ENCODE measurements at places on chromosomes 2 and 18.

DNA sequence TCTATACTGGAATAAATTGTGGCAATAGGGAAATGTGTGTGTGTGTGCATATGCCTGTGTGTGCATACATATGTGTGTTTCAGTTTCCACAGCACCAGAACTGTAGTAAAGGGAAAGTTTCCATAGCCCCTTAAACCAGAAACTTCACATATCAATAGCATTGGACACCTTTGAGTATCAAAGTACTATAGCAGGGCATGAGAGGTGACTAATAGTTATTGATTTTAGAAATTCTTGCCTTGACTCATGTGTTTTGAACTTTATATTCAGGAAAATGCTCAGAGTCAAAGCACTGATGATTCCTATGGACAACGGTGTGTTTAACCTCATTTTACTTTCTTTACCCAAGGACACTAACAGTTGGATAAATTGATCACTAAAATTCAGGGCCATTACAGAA is 50.0 kb downstream of the SLC9A2 start:
- DNase-seq, result no peak

- no peak for DNase-seq
These were observed 50.0 kb downstream of the PSD4 start for GRCh38 chr2:113223813-113224212.

GRCh38 chr2:98293030-98293429 is 53.2 kb upstream of the CNGA3 start:
- no peak for DNase-seq

DNA sequence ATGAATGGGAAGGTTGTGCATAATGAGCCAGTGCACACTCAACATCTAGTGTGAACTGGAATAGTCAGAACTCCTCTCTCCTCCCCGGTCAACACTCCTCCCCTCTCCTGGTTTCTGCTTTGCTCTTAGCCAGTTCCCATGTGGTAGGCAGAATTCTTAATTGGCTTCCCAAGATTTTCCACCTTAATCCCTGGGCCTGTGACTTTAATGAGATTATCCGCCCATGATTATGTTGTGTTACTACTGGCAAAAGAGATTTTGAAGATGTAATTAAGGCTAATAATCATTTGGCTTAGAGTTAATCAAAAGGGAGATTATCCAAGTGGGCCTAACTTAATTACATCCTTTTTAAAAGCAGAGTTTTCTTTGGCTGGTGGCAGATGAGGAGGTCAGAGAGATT is 34.2 kb upstream of the REV1 start:
- no peak for DNase-seq

GRCh38 chr18:23232331-23232730 is 97.0 kb downstream of the CABLES1 start:
- DNase-seq, result no peak

- DNase-seq, result no peak
These were observed 16.6 kb upstream of the E2F6 start for GRCh38 chr2:11482473-11483035.

DNA sequence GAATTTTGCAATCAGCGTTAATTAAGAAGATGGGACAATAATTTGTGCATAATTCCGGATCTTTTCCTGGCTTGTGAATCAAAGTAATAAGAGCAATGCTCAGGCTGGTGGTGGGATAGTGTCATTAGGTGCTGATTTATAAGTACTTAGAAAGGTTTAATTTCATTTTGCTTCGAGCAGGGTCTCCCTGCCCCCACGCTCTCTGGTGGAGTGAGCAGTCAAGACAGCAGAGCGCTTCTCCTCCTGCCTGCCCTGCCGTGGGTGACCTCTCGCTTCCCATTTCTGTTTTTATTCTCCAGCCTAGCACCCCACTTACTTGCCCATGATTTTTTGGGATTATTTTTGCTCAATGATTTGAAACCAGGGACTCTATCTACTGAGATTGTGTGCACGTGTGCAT is 7.1 kb downstream of the ASB18 start:
- DNase-seq, result no peak

DNA sequence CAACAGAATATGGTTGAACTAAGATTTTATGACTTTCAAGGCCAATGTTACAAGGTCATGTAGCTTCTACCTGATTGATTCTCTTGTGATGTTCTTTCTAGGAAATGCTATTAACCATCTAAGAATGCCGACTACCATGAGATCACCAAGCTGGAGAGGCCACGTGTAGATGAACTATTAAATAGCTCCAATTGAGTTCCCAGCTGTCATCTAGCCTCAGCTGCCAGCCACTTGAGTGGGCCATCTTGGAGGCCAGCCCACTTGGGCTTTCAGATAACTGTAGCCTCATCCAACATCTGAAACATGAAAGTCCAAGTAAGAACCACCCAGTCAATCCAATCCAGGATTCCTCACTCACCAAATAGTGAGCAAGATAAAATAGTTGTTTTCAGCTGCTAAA is 376.9 kb upstream of the TMEFF2 start:
- DNase-seq, result no peak

DNA sequence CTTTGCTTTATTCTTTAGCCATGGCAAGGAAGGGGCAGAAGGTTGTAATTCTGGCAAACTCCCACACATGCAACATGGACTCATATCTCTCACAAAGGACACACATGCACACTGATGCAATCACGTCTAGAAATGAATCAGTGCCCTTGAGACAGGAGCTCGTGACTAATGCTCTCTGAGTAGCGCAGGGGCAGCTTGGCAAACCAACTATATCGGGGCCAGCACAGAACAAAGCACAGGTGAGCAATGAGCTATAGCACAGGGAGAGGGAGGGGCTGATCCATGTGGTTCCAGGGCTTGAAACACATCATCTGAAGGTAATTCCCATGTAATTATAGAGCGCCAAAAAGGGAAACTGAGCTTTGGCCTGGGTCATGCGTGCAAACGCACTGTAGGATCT is 165.2 kb upstream of the KLF7 start:
- DNase-seq, result no peak

DNA sequence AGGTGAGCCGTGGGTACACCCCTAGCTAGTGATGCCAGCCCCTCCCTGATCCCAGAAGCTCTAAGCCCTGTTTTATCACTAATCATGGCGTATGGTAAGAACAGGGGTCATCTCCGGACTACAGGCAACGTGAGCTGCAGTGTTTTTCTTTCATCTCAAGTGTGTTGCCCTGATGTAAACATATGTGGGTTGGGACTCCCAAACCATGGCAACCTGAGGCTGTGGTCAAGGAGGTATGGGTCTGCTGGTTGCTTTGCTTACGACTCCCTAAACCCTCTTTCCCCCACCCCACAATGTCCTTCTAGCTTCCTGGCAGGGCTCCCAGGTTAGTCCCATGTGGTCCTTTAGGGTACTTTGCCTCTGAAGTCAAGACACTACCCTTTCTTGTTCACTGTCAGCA is 53.6 kb upstream of the AFF3 start:
- DNase-seq, result no peak

DNA sequence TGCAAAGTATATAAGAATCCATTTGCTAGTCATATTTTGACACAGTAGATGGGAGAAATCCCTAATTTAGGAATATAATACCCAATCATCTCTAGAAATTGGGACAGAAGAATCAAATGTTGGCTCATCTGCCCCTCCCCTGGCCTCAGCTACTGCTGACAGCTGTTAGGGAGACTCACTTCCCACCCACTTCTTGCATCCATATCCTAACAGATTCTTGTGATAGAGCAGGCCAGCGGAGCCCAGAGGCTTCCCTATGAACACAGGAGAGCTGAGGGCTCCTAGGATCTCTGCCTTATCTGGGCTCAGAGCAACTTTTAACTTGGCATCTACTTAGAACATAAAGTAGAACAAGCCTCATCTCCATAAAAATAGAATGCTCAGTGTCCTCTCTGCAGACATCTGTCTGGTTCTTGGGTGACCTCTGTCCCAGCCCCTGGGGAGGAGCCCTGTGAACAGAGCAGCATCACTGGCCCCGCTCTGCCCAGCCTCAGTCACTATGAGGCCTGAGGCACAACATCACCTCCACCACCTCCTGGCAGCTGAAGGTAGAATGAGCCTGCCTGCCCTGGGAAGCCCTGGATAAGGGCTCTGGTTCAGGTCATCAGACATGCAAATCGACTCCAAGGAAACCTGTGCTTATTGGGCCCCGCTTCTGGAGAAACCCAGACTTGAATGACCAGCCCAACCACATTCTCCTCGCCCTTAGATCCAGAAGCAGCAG is 229.7 kb downstream of the ANKRD36B start:
- no peak for DNase-seq

GRCh38 chr2:97740590-97741182 is 27.3 kb downstream of the ZAP70 start:
- peak; percentile 81 for DNase-seq

DNA sequence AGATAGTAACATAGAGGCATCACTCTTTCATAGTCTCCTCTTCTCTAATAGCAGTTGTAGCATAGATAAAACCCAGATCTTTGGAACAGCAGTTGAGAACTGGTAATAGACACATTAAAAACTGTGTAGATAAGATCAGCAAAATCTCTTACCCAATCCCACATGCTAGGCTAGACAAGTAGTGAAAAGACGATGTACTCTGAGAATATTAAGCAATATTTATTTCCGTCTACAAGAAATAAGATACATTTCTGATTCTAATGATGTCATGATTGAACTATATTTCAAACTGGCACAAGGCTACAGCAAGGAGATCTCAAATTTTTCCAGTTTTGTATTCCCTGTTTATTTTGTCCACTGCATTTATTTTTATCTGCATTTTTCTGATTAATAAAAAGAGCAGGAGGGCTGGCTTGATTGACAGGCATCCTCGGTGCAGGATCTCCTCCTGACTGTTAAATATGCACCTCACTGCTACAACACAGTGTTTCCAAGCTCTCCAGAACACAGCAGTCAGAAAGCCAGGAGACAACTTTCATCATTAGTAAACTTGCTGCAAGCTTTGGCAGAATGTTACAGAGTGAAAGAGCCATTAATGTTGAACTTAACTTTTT is 73.3 kb upstream of the ATIC start:
- no peak for DNase-seq

GRCh38 chr2:159497847-159498246 is 118.5 kb downstream of the BAZ2B start:
- DNase-seq, result no peak

- peak; percentile 40 for DNase-seq
These were observed 86.0 kb downstream of the ZBTB7C start for GRCh38 chr18:48323151-48323550.

- DNase-seq, result no peak
These were observed 906.0 kb upstream of the NXPH2 start for GRCh38 chr2:139686205-139686604.

DNA sequence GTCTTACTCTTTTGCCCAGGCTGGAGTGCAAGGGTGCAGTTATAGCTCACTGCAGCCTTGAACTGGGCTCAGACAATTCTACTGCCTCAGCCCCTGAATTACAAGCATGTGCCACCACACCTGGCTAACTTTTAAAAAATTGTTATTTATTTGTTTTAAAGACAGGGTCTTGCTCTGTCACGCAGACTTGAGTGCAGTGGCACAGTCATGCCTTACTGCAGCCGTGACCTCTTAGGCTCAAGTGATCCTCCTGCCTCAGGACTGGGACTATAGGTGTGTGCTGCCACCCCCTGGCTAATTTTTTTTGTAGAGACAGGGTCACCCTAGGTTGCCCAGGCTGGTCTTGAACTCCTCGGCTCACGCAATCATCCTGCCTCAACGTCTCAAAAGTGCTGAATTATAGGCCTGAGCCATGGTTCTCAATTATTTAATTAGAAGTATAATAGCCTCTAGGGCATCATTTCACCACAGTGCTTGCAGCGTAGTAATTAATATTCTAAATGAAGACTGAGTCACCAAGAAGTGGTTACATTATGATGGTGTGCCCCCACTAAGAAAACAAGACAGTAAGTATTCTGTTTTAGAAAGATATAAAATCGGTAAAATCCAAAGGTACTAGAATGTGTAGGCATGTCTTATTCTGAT is 69.6 kb downstream of the EML4 start:
- DNase-seq, result no peak

- DNase-seq, result no peak
These were observed 806 bp upstream of the MYT1L start for GRCh38 chr2:2331881-2332280.

GRCh38 chr2:238657132-238658053 is 190.5 kb upstream of the TWIST2 start:
- no peak for DNase-seq

DNA sequence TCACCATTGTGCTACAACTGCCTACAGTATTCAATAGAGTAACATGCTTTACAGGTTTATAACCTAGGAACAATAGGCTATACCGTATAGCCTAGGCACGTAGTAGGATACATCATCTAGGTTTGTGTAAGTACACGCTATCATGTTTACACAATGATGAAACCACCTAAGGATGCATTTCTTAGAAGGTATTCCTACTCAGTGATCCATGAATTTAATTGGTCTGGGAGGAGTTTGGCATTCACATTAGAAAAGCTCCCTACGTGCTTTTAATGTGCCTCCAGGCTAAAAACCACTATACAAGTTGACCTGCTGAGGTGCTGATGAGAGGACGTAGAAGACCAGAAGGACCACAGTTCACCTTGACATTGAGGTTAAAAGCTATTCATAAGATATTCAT is 154.5 kb upstream of the LRRTM1 start:
- no peak for DNase-seq

DNA sequence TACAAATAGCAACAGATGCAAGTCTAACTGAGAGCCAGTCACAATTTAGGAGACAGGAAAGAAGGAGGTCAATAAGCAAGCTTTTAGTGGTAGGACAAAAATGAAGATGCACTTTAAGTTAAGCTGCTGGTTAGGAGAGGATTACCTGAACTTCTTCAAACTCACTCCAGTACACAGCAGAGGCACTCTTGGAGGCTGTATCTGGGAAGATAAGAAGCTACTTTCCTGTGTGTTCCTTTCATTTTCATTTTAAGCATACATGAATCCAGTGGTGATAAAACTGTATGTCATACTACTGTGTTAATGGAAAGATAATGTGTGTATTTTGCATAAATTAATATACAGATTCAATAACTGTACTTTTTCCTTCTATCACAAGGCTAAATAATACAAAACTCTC is 49.6 kb downstream of the HYCC2 start:
- DNase-seq, result no peak

GRCh38 chr2:71971493-71971892 is 176.2 kb downstream of the CYP26B1 start:
- no peak for DNase-seq

DNA sequence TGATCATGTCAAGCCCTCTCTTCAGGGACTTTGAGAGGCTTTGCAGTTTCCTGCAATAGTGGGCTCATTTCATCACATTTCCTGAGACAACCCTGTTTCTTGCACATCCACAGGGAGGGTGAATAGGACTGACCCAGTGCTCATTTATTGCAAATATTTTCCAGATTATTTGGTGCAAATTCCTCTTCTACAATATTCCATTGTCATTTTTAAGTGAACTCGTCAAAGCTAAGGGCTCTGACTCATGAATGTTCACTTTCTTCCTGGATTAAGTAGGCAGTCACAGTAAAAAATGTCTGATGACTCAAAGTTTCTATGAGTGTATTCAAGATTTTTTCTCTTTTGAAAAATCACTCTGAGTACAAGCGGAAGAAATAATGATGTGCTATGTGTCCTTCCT is 225.5 kb upstream of the GALNT5 start:
- no peak for DNase-seq

DNA sequence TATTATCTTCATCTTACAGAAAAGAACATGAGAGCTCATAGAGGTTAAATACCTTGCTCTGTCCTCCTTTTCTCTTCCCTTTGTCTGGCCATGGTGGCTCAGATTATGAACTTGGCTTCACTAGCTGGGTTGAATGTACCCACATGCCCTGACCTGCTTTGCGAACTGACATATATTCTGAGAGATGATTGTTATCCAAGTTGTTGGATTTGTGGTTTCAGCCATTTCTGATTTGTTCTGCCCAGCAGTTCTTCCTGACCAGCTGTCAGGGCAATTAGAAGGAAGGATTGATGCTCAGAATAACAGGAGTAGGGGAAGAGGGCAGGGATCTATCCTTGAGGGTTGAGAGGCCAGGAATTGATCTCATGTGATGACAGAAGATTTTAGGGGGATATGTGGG is 236.8 kb upstream of the FAM98A start:
- no peak for DNase-seq
